HFFc6 (cell line): ENCODE measurements at places on chromosomes 16 and 17. TPM values are rescaled to one million over a fixed set of nuclear protein-coding genes. Genes with fewer than 3 reads are reported as not detected.

- no peaks in the 10 kb centered on the region for H3K4me1 ChIP-seq
- DNase-seq, result no peak
- no peak overlapping the region for H3K4me3 ChIP-seq
- peaks cover 5% of the 10 kb centered on the region; the same call in 1 of the 2 replicates for H3K36me3 ChIP-seq
- no peak overlapping the region for H3K27ac ChIP-seq
Observed at GRCh38 chr17:76781056-76781982, 43.4 kb downstream of the MFSD11 start.

The ETV4 gene
- 4.2 to 6.4 TPM (median 5.8 TPM) in 3 replicates for total RNA-seq

The GPR179 gene
- not detected in 2 replicates for total RNA-seq

DNA sequence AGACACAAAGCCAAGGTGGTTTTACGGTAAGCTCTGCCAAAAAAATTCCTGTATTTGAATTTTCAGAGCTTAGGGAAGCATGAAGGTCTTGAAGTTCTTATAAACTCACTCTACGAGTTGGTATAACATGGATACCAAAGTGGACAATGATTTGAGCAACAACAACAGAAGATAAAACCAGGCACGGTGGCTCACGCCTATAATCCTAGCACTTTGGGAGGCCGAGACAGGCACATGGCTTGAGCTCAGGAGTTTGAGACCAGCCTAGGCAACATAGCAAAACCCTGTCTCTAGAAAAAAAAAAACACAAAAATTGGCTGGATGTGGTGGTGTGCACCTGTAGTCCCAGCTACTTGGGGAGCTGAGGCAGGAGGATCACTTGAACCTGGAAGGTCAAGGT, 12.9 kb upstream of the TOB1 start:
- peaks cover 15% of the 10 kb centered on the region for H3K4me1 ChIP-seq
- H3K36me3 ChIP-seq, result no peaks in the 10 kb centered on the region

The PRR29 gene
- total RNA-seq, result 0.27 TPM in 1 of 3 replicates, not detected in the others

- H3K4me1 ChIP-seq, result no peaks in the 10 kb centered on the region
- H3K27ac ChIP-seq, result no peak overlapping the region
- H3K27me3 ChIP-seq, result 0 out of 2 replicates have a peak, but pooled peaks cover 1% of the 10 kb centered on the region
- no peak overlapping the region for H3K4me3 ChIP-seq
- H3K36me3 ChIP-seq, result no peaks in the 10 kb centered on the region
- no peak for DNase-seq
Observed at GRCh38 chr16:82432261-82432660, 194.5 kb upstream of the CDH13 start.

DNA sequence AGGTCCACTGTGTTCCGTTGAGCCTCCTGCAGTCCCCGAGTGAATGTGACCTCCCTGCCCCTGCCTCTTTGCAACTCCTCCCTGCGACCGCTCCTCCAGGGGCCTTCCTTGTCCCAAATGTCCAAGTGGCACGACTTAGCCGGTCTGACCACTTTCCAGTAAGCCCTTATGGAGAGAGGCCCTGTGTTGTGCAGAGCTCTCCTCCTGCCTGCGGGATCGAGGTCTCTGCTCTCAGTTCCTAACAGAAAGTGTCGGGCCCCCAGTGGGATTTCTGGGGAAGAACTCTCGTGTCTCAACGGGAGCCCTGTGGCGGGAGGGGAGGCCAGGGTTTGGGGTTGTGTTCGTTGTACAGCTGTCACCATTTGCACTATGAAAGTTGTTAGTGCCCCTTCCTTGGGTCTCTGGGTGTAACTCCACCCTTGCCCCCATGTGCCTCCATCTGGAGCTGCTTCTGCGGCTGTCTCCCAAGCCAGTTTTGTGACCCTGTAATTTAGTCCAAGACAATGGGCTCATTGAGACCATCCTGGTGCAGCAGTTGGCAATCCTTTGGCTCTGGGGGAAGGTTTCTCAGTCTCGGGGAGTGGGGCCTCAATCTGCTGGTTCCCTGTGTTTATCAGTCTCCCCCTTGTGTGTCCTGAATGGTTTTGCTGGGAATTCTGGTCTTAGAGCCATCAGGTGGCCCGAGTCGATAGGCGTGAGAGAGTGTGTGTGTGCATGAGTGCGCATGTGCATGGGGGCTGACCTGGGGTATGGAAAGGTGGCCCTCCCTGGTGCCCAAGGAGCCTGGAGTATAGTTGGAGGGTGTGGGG, 234.5 kb downstream of the SEC14L1 start:
- H3K4me1 ChIP-seq, result peaks cover 77% of the 10 kb centered on the region
- peaks cover 4% of the 10 kb centered on the region for H3K36me3 ChIP-seq
- H3K27ac ChIP-seq, result peak overlapping the region; percentile 86
- H3K27me3 ChIP-seq, result peaks cover 11% of the 10 kb centered on the region
- H3K4me3 ChIP-seq, result peak overlapping the region; percentile 97

The PRSS36 gene
- total RNA-seq, result 0.40 to 0.81 TPM (median 0.50 TPM) in 3 replicates

- H3K4me3 ChIP-seq, result no peak overlapping the region
- no peaks in the 10 kb centered on the region; the same call in 1 of the 2 replicates for H3K27me3 ChIP-seq
- no peaks in the 10 kb centered on the region for H3K4me1 ChIP-seq
- DNase-seq, result no peak
- no peak overlapping the region for H3K27ac ChIP-seq
- no peaks in the 10 kb centered on the region; the same call in 1 of the 2 replicates for H3K36me3 ChIP-seq
Observed at GRCh38 chr17:70527364-70527888, 358.1 kb downstream of the KCNJ2 start.

The PITPNM3 gene
- total RNA-seq, result 0.80 to 1.0 TPM (median 0.94 TPM) in 3 replicates
